ENCODE measurements at places on chromosomes 7 and 10.

- no peak for DNase-seq
Observed at GRCh38 chr10:128437786-128438345, 311.6 kb upstream of the MKI67 start.

DNA sequence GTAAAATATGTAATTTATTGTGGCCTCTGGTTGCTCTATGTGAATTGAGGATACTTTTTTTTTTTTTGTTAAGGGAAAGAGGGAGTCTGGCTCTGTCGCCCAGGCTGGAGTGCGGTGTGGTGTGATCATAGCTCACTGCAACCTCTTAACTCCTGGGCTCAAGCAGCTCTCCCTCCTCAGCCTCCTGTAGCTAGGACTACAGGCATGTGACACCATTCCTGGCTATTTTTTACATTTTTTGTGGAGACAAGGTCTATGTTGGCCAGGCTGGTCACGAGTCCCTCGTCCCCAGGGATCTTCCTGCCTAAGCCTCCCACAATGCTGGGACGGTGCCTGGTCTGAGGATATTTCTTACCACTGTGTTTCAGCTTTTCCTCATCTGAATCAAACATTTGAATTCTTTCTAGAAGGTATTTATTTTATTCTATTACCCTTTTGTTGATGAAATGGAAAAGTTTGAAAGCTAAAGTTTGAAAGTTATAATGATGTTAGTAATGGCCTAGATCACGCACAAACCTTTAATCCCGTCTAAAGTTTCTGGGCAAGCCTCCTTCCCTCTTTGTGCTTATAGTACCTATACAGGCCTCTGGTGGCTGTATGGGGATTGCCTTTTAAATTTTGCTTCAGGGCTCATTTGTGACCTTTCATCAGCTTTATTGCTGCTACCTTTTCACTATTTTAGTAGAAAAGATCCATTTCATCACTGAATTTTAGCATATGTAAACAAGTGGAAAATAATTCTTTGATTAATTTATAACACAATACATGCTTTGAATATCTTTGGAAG, 2.0 kb downstream of the IFRD1 start:
- DNase-seq, result no peak

- DNase-seq, result no peak
Observed at GRCh38 chr10:115084277-115084850, 8.8 kb upstream of the ATRNL1 start.

DNA sequence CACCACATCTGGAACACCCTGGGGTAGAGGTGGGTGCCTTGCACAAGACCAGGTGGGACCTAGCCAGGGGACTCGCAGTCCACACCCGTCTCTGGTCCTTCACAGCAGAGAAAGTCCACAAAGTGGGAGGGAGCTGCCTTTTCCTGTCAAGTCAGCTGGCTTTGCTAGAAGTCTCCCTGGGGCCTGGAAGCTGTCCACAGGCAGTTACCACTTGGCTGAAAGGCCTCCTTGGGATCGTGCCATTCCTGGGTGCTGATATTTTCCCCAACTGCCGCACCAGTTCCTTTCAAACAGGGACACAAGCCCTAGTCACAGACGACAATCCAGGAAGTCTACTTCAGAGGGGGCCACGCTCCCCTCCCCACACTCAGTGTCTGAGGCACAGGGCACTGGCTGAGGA, 75.4 kb downstream of the AFAP1L2 start:
- DNase-seq, result no peak

- DNase-seq, result no peak
Observed at GRCh38 chr7:143405173-143406001, 3.3 kb downstream of the EPHA1 start.

DNA sequence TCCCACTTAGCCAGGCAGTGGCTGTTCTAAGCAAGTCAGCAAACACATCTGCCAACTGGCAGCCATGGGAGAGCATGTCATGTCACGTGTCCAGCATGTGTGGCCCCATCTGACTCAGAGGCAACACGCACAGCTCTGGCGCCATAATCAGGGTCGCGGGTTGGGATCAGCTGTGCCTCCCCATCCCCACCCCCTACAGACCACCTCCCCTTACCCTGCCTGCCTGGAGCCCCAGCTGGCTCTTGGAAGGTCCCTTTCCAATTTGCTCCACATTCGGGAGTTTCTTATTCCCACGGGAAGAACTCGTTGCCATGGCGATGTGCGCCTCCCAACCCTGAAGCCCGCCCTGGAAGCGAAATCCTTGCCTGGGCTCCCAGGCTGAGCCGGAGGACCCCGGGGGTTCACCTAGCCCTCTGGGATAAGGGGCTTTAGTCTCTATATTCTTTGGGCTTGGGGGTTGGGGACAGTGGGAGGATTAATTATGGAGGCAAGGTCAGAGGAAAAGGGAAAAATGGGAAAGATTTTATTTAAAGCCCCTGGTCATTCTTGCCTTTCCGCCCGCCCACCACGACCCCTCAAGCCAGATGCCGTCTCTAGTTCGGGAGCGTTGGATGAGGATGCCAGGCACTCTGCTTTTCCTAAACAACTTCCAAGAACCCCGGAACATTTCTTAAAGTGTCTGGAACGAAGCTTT, 283.7 kb downstream of the ZEB1 start:
- DNase-seq, result no peak

All from activated CD4-positive, alpha-beta T cell treated with anti-CD3 and anti-CD28 coated beads, Interleukin-2, amount 10 ng/mL, durations not matched to agents 7 days and 5 days (primary cell).